ENCODE measurements at places on chromosomes 5 and 9. TPM values are rescaled to one million over a fixed set of nuclear protein-coding genes. Genes with fewer than 3 reads are reported as not detected.
A peak's percentile ranks its signal among the peaks of the same experiment; 100 is the strongest.

- H3K27me3 ChIP-seq, result no peaks in the 10 kb centered on the region
- DNase-seq, result no peak
- H3K27ac ChIP-seq, result peak overlapping the region; percentile 6
- H3K36me3 ChIP-seq, result no peaks in the 10 kb centered on the region
Measured at GRCh38 chr9:70566751-70567150, 152.3 kb upstream of the KLF9 start.

The CCDC171 gene
- total RNA-seq, result 2.9 TPM

The LIFR gene
- total RNA-seq, result 21.4 TPM

DNA sequence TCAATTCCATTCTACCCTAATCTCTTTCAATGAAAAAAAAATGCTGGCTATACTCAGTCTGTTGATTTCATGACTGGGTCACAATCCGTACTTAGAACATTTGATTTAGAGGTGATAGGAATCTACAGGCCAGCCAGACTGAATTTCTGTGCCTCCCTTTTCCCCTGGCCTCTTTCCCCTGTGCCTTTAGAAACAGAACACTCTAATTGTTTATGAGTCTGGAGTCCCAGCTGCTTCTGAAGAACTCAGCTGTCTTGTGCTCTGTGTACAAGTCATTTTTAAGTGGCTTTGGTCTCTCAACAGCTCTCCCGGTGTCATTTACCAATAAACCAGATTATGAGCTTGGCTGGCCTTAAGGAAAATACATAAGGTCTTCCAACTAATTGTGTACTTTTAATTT is 94.1 kb upstream of the ITGA2 start:
- H3K4me3 ChIP-seq, result no peak overlapping the region
- H3K4me1 ChIP-seq, result peaks cover 5% of the 10 kb centered on the region
- no peak for DNase-seq

The PCSK1 gene
- not detected for total RNA-seq

The GFI1B gene
- total RNA-seq, result 0.07 TPM

GRCh38 chr9:15416880-15417279 is 5.8 kb upstream of the SNAPC3 start:
- DNase-seq, result peak; percentile 21
- H3K27ac ChIP-seq, result no peak overlapping the region

- no peaks in the 10 kb centered on the region for H3K27me3 ChIP-seq
- H3K4me3 ChIP-seq, result no peak overlapping the region
- DNase-seq, result no peak
- peaks cover 17% of the 10 kb centered on the region for H3K4me1 ChIP-seq
- H3K36me3 ChIP-seq, result no peaks in the 10 kb centered on the region
Measured at GRCh38 chr9:130530938-130531337, 48.4 kb upstream of the FUBP3 start.

The MAMDC4 gene
- 29.7 TPM for total RNA-seq

- no peaks in the 10 kb centered on the region for H3K36me3 ChIP-seq
- H3K4me3 ChIP-seq, result no peak overlapping the region
- no peak overlapping the region for H3K27ac ChIP-seq
- DNase-seq, result no peak
Measured at GRCh38 chr5:61455179-61456006, 123.3 kb downstream of the ZSWIM6 start.

DNA sequence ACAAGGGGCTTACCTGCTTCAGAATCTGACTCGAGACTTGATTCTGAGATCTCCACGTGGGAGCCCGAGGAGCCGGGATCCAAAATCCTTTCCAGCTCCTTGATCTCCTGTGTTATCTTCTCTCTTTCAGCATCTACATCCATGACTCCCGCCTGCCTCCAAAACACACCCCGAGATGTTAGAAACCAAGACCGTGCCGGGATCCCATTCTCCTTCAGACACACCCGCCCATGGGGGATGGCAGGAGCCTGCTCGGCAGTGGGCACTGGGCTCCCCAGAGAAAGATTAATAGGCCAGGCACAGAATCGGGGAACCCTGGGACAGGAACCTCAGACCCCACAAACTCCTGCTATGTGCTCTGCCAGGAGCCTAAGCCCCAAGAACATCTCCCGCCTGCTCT is 1.7 kb downstream of the SNAPC4 start:
- no peak overlapping the region for H3K4me3 ChIP-seq
- no peaks in the 10 kb centered on the region for H3K27me3 ChIP-seq
- DNase-seq, result no peak
- no peaks in the 10 kb centered on the region for H3K4me1 ChIP-seq

The KLF4 gene
- 0.56 TPM for total RNA-seq

DNA sequence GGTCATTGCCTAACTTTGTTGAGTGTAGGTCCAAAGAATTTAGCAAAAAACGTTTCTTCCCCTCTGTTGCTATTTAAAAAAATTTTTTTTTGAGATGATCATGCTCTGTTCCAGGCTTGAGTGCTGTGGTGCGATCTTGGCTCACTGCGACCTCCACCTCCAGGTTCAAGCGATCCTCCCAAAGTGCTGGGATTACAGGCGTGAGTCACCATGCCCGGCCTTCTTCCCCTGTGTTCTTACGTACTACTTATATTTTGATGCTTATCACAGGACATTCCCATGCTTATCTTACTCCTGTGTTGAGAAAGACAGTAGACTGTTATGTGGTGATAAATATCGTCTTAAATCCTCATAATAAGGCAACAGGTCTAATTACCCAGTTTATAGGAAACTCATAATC is 2.5 kb downstream of the ACER2 start:
- H3K4me1 ChIP-seq, result no peaks in the 10 kb centered on the region
- peak; percentile 71 for DNase-seq
- no peaks in the 10 kb centered on the region for H3K27me3 ChIP-seq
- H3K4me3 ChIP-seq, result no peak overlapping the region
- no peaks in the 10 kb centered on the region for H3K36me3 ChIP-seq

- no peak overlapping the region for H3K27ac ChIP-seq
- H3K4me3 ChIP-seq, result peak overlapping the region; percentile 61
- no peaks in the 10 kb centered on the region for H3K36me3 ChIP-seq
Measured at GRCh38 chr9:106860721-106861639, 2.0 kb upstream of the ZNF462 start.

The RUSC2 gene
- total RNA-seq, result 18.7 TPM

The CDC14B gene
- 48.5 TPM for total RNA-seq

DNA sequence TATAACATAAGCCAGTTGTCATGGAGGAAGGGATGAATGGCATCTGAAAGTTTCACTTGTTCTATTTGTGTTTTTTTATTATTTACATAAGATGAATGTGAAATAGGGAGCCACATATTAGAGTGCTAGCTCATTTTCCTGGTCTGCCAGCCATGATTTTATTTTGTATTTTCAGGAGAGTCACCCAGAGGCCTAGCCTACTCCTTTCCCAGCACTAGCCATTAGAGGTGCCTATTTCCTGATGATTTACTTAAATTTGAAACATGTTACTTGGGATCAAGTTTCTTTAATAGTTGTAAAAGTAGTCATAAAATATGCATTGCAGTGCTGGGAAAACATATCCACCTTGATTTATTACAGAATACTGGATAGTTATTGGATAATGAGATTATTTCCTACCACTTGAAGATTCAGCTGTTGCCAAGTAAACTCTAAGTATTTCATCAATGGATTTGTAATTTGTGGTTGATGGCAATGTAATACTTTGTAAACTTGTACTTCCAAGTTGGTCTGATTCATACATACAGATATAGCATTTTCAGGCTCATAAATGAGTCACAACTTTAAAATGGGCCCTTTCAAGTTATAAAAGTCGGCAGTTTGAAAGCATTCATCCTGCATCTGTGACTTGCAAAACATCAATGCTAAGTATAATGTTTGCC is 50.8 kb downstream of the KCNN2 start:
- H3K4me3 ChIP-seq, result no peak overlapping the region
- no peaks in the 10 kb centered on the region for H3K36me3 ChIP-seq
- H3K27me3 ChIP-seq, result no peaks in the 10 kb centered on the region
- no peak overlapping the region for H3K27ac ChIP-seq
- no peak for DNase-seq

The ADRA1B gene
- 2.9 TPM for total RNA-seq

DNA sequence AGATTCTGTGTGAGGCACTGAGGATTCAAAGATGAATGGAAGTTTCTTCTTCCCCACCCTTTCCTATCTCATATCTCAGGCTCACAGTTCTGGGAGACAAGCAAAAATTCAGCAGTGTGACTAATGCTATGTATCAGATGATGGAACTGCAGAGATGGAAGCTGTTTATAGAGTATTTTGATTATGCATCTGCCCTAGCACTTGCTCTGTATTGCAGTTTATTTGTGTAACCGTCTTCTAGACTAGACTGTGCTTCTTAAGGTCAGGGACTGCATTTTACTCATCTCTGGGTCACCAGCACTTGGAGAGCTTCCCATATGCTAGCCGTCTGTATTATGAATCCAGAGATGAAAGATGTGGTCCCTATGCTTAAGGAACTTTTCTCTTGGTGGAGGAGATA is 12.6 kb downstream of the CAVIN4 start:
- no peaks in the 10 kb centered on the region for H3K4me1 ChIP-seq
- H3K4me3 ChIP-seq, result no peak overlapping the region
- DNase-seq, result no peak
- H3K27me3 ChIP-seq, result no peaks in the 10 kb centered on the region
- no peaks in the 10 kb centered on the region for H3K36me3 ChIP-seq

GRCh38 chr5:152907488-152908245 is 502.6 kb upstream of the NMUR2 start:
- H3K27me3 ChIP-seq, result no peaks in the 10 kb centered on the region

The HTR4 gene
- 2.3 TPM for total RNA-seq

DNA sequence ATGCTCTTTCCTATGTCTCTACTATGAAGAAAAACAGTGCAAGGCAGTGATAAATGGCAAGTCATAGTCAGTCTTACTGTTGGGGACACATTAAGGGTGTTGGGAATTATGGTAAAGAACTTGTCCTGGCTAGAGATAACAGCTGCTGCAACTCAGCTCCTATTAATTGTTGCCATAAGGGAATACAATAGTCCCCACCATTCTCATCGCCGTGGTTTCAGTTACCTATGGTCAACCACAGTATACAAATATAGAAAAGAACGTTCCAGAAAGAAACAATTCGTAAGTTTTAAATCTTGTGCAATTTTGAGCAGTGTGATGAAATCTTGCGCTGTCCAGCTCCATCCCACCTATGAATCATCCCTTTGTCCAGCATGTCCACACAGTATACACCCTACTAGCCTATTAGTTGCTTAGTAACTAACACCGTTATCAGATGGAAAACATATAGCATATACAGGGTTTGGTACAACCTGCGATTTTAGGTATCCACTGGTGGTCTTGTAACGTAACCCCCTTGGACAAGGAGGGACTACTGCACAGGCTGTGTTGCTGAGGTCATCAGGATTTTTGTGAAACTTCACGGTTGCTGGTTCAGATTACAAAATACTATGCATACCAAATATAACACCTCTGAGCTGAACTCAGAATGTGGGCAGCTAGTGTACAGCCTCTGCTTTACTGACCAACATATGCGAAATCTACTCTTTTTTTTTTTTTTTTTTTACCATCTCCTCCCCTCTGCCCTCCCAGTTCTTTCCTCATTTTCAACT is 53.5 kb downstream of the ZFR start:
- H3K36me3 ChIP-seq, result peaks cover 80% of the 10 kb centered on the region
- peak; percentile 95 for DNase-seq
- H3K27ac ChIP-seq, result no peak overlapping the region
- no peaks in the 10 kb centered on the region for H3K4me1 ChIP-seq
- no peak overlapping the region for H3K4me3 ChIP-seq

The TMCO6 gene
- 234 TPM for total RNA-seq

GRCh38 chr5:176201811-176202210 is 36.4 kb upstream of the SIMC1 start:
- no peak overlapping the region for H3K4me3 ChIP-seq
- H3K4me1 ChIP-seq, result peaks cover 9% of the 10 kb centered on the region
- H3K36me3 ChIP-seq, result no peaks in the 10 kb centered on the region
- peaks cover 8% of the 10 kb centered on the region for H3K27me3 ChIP-seq
- H3K27ac ChIP-seq, result no peak overlapping the region

DNA sequence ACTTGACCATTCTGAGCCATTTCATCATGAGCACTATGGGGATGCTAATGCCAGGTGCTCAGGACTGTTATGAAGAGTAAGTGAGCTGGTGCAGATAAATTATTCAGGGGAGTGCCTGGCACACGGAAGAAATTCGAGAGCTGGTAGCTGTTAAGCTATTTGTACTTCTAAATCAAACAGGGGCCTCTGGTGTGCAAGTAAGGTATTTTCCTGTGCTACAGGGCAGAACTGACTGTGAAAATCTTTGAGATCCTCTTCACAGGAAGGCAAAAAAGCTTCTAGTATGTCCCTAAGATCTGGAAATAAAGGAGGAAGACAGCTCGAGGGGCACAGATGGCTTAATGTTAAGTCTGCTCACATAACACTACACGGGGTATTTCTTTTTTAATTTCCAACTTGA is 106.3 kb upstream of the SPOCK1 start:
- H3K27ac ChIP-seq, result no peak overlapping the region
- H3K27me3 ChIP-seq, result peaks cover 13% of the 10 kb centered on the region
- no peaks in the 10 kb centered on the region for H3K4me1 ChIP-seq
- no peaks in the 10 kb centered on the region for H3K36me3 ChIP-seq
- no peak overlapping the region for H3K4me3 ChIP-seq
- peak; percentile 30 for DNase-seq

DNA sequence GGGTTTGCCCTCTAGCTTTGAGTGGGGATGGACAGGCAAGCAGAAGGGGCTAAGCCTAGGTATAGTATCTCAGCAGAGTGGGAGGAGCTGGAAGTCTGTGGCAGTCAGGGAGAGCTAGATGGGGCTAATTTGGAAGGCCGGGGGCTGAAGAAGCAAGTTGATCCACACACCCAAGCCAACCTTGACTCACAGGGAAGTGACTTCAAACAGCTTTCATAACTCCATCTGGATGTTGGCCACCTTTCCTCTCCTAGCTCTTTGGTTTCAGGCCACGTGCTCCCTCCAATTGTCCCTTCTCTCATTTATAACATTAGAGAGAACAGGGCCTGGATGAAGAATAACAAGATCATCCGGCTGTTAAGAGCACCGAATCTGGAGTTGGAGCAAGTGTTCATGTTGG is 36.8 kb downstream of the EGR1 start:
- H3K4me1 ChIP-seq, result no peaks in the 10 kb centered on the region
- no peak overlapping the region for H3K27ac ChIP-seq
- no peak for DNase-seq

- H3K4me3 ChIP-seq, result no peak overlapping the region
- no peaks in the 10 kb centered on the region for H3K4me1 ChIP-seq
- no peaks in the 10 kb centered on the region for H3K36me3 ChIP-seq
- H3K27me3 ChIP-seq, result no peaks in the 10 kb centered on the region
Measured at GRCh38 chr5:158484150-158484549, 615.6 kb downstream of the EBF1 start.

DNA sequence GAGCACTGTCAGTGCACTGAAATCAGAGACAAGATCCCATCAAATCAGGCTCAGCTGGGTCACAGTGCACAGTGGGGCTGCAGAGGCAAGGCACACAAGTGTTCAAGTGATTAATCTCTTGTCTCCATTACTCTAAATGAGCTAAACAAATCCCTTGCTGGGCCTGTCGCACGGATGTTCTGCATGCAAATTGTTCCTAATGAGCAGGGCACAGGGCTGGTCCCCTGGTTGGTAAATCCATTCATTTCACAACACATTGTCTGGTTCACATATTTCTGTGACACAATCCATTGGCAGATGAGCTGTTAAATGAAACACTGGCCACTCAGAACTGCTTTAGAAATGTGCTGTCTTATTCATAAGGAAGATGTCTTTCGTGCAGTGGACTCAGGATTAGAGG is 167.9 kb upstream of the BRINP1 start:
- H3K36me3 ChIP-seq, result no peaks in the 10 kb centered on the region
- no peak overlapping the region for H3K27ac ChIP-seq
- no peak overlapping the region for H3K4me3 ChIP-seq
- no peak for DNase-seq
